ENCODE measurements at places on chromosomes 3 and 15.

GRCh38 chr3:185647880-185648210 lies 61.8 kb downstream of the SENP2 start:
- peaks cover 54% of the 10 kb centered on the region for H3K36me3 ChIP-seq
- H3K4me3 ChIP-seq: no peak overlapping the region
- DNase-seq: no peak
- no peaks in the 10 kb centered on the region for H3K27me3 ChIP-seq

GRCh38 chr3:155184011-155184410 lies 103.9 kb downstream of the MME start:
- DNase-seq: no peak
- H3K27ac ChIP-seq: no peak overlapping the region
- no peaks in the 10 kb centered on the region for H3K36me3 ChIP-seq
- H3K4me1 ChIP-seq: no peaks in the 10 kb centered on the region
- no peak overlapping the region for H3K4me3 ChIP-seq

- H3K4me1 ChIP-seq: no peaks in the 10 kb centered on the region
Measured at GRCh38 chr3:8313560-8314267, 187.9 kb upstream of the LMCD1 start.

DNA sequence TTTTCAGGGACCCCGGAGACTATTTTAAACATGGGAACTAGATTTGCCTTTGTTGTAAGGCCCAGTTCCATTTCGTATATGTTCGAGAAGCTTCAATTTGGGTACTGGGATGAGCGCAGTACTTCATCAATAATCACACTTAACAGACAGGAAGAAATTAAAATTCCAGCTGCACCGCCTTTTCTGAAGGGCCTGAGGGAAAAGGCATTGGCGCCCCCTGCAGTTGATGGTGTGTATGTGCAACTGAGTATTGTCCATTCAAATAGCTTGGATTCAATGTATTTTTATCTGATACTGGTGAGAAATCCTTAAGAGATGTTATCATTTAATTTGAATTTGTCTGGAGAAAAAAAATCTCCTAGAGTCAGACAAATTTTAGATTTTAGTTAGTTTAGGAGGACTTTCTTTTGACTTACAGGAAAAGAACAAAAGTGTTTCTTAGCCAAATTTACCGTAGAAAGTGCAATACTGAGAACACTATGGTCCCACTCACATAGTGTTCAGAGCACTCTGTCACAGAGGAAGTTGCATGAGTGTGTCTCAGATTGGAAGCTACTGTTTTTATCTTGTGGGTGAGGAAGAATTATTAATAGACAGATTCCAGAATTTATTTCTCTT lies 5.4 kb upstream of the ALDH1A2 start:
- no peaks in the 10 kb centered on the region for H3K36me3 ChIP-seq
- H3K4me3 ChIP-seq: no peak overlapping the region
- DNase-seq: peak; percentile 74
- H3K27ac ChIP-seq: no peak overlapping the region
- no peaks in the 10 kb centered on the region for H3K4me1 ChIP-seq

DNA sequence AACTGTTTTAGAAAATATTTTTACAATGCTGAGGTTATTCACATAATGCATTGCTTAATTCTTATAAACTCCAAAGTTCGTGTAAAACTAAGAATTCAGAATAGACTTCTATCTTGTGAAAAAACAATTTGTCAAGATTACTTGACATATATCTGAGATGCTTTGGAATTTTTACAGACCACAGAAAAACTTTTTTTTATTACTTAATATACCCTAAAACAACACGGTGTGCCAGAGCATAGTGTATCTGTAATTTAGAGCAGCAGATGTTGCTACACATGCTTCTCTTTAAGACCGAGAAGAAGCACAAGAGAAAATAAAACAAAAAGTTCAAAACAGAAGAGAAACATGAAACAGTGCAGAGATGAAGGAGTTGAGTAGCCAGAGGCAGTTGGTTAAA lies 26.4 kb downstream of the ASB7 start:
- H3K27me3 ChIP-seq: no peaks in the 10 kb centered on the region
- H3K36me3 ChIP-seq: peaks cover 43% of the 10 kb centered on the region
- no peak for DNase-seq
- H3K4me3 ChIP-seq: no peak overlapping the region

DNA sequence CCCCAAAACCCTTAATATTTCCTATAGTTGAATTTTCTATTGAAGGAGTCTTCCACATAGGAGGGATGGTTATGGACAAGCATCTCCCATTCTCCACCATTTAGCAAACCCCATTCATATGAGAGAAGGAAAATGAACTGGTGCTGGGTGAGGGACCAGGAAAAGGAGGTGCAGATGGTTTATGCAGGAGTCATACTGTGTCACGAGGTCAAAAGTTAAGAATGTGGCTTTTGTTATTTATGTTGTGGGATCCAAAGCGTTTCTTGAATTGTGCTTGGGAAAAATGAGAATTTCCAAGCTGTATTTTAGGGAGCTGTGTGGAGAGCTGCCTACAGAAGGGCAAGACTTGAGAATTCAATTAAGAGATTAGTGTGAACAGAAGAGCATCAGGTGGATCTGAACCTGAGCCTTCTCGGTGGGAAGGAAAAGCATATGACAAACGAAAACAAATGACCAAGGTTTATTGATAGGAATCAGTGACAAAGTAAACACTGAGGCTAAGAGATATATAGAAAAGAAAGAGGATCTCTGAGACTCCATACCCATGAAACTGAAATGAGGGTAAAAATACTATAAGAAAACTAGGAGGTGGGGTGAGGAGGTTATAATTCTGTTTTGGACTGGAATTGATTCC lies 473.3 kb upstream of the NR2F2 start:
- no peaks in the 10 kb centered on the region for H3K36me3 ChIP-seq
- H3K4me3 ChIP-seq: no peak overlapping the region
- H3K27me3 ChIP-seq: no peaks in the 10 kb centered on the region
- peaks cover 2% of the 10 kb centered on the region for H3K4me1 ChIP-seq
- no peak overlapping the region for H3K27ac ChIP-seq
- DNase-seq: no peak

DNA sequence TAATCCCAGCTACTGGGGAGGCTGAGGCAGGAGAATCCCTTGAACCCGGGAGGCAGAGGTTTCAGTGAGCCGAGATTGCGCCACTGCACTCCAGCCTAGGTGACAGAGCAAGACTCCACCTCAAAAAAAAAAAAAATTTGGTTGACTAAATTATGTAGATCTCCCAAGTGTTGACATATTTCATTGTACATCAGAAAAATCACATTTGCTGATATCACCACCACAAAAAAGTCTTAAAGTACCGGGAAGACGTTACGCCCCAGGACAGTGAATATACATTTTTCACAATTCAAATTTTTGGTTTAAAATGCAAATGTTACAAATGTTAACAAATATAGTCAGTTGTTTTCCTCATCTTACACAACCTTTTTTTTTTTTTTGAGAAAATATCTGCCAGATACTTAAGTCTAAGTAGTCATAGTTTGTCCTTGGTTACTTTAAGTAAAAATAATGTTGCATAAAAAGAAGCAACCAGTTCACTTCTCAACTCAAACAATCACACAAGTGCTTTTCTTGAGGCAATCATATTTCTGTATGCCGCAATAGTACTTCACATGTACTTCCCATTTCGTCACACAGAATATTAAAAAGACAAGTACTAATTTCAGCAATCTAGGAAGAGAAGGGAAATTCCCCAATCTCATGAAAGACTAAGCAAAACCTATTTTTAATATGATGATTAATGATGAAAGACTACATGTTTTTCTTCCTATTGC lies 41.0 kb upstream of the TCF12 start:
- H3K27ac ChIP-seq: no peak overlapping the region
- no peak overlapping the region for H3K4me3 ChIP-seq
- no peaks in the 10 kb centered on the region for H3K4me1 ChIP-seq
- no peaks in the 10 kb centered on the region for H3K36me3 ChIP-seq

- no peaks in the 10 kb centered on the region for H3K4me1 ChIP-seq
- no peak overlapping the region for H3K27ac ChIP-seq
- H3K27me3 ChIP-seq: no peaks in the 10 kb centered on the region
- DNase-seq: no peak
Measured at GRCh38 chr3:122322095-122323075, 2.7 kb upstream of the CSTA start.

GRCh38 chr15:57486833-57487232 lies 104.9 kb upstream of the MYZAP start:
- no peaks in the 10 kb centered on the region for H3K4me1 ChIP-seq
- no peak overlapping the region for H3K4me3 ChIP-seq
- H3K36me3 ChIP-seq: no peaks in the 10 kb centered on the region
- H3K27ac ChIP-seq: no peak overlapping the region
- DNase-seq: no peak
- no peaks in the 10 kb centered on the region for H3K27me3 ChIP-seq

GRCh38 chr3:119069725-119070124 lies 35.1 kb upstream of the IGSF11 start:
- H3K4me1 ChIP-seq: no peaks in the 10 kb centered on the region
- no peak overlapping the region for H3K27ac ChIP-seq
- H3K36me3 ChIP-seq: no peaks in the 10 kb centered on the region
- no peak for DNase-seq

DNA sequence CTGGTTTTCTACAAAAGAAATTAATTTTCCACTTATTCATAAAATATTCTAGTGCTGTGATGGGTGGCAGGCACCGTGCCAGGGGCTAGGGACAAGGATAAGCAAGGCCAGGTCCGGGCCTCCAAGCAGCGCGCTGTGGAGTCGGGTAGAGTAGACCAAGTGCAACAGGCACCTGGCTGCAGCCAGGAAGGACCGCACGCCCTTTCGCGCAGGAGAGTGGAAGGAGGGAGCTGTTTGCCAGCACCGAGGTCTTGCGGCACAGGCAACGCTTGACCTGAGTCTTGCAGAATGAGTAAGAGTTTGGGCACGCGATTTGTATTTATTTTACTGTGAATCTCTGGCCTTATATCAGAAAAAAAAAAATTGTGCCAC lies at the start of gene CASR:
Gene CASR (plus strand): TSS at position 148 of the 372 bp plus-strand sequence. CDS start 70,522 bp downstream, outside the sequence.
- DNase-seq: no peak
- peaks cover 3% of the 10 kb centered on the region for H3K4me1 ChIP-seq
- H3K36me3 ChIP-seq: no peaks in the 10 kb centered on the region
- peak within 1 kb of the TSS; percentile 72 for H3K4me3 ChIP-seq
- H3K27me3 ChIP-seq: peaks cover 37% of the 10 kb centered on the region

DNA sequence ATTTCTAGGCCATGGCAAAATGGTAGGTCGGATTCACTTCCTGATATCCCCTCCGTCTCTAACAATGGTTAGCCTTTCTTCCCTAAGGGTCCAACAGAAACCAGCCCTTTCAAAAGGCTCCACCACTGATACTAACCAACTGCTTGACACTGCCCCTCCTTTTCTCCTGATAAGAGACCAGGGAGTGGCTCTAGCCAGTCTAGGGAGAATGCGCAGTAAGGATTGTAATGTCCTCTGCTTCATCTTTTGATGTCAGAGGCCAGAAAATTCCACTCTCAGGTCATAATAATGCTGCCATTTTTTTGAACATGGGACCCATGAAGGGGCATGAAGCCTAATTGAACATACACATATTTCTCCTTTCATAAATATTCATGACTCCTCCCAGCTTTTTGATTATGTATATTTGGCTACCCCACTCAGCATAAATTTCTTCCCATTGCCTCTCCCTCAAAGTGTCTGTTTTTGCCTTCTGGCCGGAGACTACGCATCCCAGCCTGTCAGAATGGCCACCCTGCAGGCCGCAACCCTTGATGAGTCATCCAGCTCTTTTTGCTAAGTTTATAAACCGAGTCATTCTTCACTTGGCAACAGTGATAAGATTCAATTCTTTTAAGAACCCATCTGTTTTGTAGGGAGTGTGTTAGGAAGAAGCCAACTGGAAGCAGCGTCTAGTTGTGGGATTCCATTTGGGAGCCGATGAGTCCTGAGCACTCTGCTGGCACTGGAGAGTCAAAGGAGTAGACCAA lies 189.0 kb upstream of the MCTP2 start:
- H3K27ac ChIP-seq: no peak overlapping the region
- DNase-seq: no peak
- no peaks in the 10 kb centered on the region for H3K27me3 ChIP-seq
- no peaks in the 10 kb centered on the region for H3K36me3 ChIP-seq
- no peaks in the 10 kb centered on the region for H3K4me1 ChIP-seq
- H3K4me3 ChIP-seq: no peak overlapping the region

DNA sequence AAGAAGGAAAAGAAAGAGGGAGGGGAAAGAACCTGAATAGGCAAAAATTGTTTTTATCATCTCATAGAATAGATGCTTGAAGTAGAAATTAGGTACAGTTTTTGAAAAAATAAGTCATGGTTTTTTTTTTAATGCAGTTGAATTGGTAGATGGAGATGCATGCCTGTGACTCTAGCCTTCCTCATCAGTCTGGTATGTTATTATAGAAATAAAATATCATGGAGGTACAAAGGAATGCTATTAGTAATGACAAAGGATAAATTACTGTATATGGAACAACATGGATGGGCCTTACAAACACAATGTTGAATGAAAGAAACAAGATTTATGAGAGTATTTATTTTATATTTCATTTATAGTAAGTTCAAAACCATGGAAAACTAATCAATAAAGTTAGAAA lies 162.4 kb upstream of the GALNT15 start:
- H3K4me1 ChIP-seq: no peaks in the 10 kb centered on the region
- no peak for DNase-seq
- H3K4me3 ChIP-seq: no peak overlapping the region
- H3K27ac ChIP-seq: no peak overlapping the region
- H3K27me3 ChIP-seq: no peaks in the 10 kb centered on the region
- no peaks in the 10 kb centered on the region for H3K36me3 ChIP-seq

DNA sequence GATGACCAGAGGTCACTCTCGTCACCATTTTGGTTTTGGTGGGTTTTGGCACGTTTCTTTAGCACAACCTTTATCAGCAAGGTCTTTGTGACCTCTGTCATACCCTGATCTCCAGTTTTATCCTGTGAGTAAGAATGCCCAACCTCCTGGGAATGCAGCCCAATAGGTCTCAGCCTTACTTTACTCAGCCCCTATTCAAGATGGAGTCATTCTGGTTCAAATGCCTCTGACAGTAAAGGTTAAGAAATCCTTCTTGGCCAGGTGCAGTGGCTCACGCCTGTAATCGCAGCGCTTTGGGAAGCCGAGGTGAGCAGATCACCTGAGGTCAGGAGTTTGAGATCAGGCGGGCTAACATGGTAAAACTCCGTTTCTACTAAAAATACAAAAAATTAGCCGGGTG lies 3.2 kb upstream of the ATG7 start:
- no peaks in the 10 kb centered on the region for H3K36me3 ChIP-seq
- peaks cover 5% of the 10 kb centered on the region for H3K4me1 ChIP-seq
- H3K27ac ChIP-seq: no peak overlapping the region
- H3K4me3 ChIP-seq: no peak overlapping the region

DNA sequence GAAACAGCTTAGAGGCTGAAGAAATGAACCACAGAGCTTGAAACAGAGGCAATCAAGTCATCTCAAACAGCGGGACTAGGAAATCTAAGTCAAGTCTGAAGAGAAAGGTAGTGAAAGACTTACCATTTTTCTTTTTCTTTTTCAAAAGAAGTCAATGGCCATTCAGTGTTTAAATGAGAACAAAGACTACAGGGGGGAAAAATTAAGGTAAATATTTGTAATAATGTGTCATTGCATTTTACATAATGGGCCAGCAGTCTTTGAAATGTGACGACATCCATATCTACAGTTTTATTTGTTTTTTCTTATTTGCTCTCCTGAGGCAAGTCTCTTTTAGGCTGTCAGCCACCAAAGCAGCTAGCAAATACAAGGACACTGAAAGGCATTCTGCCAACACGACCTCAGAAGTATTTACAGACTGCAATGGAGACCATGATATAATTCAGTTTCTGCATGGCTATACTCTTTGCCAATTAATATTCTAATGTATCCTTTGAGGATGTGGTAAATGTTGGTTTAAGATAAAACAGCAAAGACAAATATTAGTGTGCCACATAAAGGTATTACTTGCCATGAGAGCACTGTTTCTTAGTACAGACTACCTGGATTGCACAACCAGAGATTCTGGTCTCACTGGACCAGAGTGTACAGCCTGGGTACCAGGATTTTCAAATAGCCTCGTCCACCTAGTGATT lies 307.0 kb upstream of the THBS1 start:
- no peak overlapping the region for H3K4me3 ChIP-seq
- H3K27me3 ChIP-seq: no peaks in the 10 kb centered on the region
- peaks cover 3% of the 10 kb centered on the region for H3K4me1 ChIP-seq
- DNase-seq: no peak
- H3K27ac ChIP-seq: no peak overlapping the region
